NCI-H1417 (cell line): ENCODE measurements at places on chromosomes 7 and 10.

- DNase-seq: no peak
These were observed 1284.1 kb upstream of the AUTS2 start for GRCh38 chr7:68314208-68314607.

GRCh38 chr10:70562036-70562755 is 40.3 kb downstream of the PRF1 start:
- DNase-seq: no peak

- no peak for DNase-seq
These were observed 205.2 kb upstream of the SVIL start for GRCh38 chr10:29839826-29840515.

DNA sequence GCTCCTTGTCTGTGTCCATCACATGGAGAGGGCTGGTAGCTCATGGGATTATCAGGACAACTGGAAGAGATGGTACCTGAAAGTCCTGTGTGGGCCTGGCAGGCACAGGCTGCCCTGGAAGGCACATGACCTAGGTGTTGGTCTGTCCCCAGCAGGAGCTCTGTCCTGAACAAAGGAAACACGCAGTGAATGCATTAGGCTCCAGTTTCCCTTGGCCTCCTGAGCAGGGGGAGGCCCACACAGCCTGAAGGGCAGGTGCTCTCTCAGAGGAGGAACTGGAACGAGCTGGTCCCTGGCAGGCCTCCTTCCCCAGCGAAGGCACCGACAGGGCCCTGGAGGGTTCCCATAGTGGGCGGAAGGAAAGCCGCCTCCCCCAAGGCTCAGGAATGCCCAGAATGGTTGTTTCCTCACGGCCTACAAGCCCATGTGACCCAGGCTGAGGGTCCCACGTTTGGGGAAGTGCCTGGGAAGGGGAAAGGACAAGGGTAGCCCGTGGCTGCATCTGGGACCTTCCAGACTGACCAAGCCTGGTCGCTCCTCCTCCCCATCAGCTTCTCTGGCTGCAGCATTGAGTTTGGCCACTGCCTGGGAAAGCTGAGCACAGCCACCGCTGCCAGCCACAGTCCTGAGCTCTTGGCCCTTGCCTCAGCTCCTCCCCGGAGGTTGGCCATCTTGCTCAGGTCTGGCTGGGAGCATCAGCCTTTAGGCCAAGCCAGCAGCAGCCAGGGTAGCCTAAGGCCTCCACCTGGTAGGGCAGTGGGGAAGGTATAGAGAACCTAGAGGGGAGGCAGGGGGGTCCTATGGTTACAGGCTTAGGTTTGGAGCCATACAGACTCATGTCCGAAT is 21.8 kb downstream of the CXCL12 start:
- DNase-seq: no peak

DNA sequence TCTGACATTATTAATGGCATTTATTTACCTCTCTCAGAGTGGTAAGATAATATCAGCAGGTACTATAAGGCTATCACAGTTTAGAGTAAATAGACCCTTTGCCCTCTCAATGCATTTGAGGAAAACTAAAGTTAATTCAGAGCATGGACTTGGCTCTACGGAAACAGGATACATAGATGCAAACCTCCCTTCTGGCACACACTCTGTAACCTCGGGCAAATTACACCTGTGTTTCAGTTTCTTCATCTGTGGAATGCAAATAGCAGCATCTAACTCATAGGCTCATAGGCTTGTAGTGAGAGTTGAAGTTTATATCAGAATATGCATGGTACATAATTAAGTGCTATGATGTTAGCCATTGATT is 5.6 kb downstream of the RAPGEF5 start:
- no peak for DNase-seq

- DNase-seq: no peak
These were observed 104.2 kb downstream of the KIF20B start for GRCh38 chr10:89805599-89806013.

DNA sequence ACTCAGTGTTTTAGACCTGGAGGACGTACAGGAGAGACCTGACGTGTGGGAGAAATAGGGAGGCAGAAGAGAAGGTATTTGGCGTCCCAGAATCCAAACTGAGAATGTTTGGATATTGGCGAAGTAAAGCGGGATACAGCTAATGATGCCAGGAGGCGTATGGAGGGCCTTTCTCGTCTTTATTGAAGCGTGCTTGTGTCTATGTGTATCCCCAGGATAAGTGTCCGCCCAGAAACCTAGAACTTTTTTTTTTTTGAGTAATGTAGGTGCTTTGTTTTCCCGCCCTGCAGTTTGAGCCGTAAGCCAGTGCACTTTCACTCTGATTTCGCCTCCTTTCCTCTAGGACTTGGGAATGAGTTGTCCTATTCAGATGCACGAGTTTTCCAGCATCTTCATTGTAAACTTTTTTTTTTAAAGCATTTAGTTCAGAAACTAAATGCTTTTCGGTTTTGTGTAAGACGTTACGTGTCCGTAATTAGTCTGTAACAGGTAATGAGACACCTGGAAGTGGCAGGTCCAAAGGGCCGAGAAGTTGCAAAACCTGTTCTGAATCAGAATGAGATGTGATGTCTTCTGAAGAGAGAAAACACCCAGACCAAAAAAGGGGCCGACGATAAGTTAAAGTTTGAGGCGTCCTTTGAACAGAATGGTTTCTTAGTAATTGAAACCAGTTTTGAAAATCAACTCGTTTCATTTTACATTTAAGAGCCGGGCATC is 746 bp downstream of the ARL5B start:
- peak; percentile 47 for DNase-seq

DNA sequence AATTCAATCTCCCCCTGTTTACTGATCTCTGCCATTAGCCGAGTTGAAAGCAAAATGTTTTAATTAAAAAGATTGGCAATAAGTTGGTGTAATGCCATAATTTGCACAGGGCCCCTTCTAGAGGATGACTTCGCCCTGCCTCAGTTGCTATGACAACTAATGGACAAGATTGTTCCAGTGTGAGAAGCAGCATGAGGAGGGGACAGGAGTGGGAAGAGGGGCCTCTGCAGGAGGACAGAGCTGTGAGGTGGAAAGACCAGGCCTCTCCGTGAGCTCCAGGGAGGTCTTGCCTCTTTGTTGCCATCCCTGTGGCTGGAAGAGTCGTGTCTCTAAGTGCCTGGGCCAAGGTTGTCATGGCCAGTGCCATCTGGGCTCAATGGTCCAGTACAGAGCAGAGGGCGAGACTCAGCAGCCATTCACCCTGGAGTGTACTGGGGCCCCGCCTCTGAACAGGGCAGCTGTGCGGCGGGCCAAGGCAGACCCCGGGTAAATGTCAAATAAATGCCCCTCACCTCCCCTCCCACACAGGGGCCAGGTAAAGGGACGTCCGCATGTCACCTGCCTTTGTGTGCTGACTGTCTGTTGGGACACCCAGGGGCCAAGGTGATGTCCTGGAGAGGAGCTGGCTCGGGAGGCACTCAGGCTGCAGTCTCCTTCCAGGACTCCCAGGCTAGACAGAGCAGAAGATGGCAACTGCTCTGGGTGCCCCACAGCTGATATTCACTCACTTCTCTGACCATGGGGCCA is 97.0 kb upstream of the RET start:
- peak; percentile 86 for DNase-seq

- DNase-seq: peak; percentile 75
These were observed 235.1 kb downstream of the FOXP2 start for GRCh38 chr7:114649689-114650088.

DNA sequence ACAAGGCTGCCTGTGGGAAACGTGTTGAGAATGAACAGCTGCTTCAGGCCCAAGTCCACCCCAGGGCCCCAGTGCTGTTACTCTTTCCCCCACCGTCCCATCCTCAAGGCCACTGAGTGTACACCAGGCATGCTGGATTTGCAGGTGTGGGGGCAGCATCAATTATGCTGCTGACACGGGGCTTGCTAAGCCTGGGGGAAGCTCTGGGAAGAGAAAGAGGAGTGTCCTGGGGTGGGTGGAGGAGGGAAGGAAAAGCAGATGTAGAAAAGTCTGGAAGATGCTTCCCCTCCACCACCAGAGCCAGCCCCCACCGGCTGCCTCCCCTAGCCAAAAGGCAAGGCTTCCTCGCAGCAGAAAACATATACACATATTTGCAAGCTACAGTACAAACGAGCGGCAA is 153.9 kb downstream of the CDH23 start:
- no peak for DNase-seq

DNA sequence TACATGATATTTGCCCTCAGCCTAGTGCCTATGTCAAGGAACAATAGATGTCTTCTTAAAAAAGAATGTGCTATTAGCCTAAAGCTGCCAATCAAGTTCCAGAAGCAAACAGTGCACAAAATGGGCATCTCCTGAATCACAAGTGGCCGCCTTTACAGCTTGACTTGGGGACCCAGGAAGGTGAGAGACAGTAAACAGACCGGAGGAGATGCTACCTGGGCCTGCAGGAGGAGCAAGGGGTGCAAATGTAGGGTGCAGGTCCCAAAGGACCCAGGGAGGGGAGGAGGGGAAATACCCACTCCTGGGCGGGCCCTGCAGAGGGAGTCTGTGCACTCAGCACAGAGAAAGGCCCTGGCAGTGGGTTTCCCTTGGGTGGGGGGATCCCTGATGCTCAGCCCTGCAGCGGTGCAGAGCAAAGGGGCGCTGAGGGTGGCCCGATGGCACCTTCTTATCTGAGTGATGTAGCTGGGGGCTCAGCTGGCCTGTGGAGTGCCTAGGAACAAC is 147.7 kb downstream of the WDR11 start:
- no peak for DNase-seq

DNA sequence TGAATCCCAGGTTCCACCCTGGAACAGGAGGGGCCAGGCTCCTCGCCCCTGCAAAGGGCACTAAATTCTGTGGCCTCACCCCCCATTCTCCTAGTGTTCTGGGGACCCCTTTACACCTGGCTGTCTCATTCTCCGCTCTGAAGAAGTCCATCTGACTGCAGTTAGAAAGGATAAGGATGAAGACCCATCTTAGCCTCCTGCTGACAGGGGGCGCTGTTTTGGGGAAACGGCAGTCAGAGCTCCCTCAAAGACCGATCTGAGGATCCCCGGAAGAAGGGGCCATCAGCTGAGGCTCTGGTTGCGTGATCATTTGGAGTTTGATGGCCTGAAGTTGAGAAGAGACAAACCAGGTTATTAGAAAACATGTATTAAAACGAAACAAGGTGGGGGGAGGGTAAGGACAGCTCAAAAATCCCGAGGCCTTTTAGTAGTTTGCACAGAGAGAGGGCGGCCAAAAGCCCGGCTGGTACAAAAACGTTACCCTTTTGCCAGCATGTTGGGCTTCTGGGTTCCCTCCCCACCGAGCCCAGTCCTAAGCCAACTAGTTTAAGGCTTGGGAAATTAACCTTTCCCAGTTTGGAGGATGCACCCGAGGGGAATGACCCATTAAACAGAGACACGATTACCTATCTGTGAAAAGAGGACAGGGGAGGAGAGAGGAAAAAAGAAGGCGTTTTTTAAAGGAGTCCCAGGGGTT is 102.8 kb downstream of the CHN2 start:
- DNase-seq: no peak

DNA sequence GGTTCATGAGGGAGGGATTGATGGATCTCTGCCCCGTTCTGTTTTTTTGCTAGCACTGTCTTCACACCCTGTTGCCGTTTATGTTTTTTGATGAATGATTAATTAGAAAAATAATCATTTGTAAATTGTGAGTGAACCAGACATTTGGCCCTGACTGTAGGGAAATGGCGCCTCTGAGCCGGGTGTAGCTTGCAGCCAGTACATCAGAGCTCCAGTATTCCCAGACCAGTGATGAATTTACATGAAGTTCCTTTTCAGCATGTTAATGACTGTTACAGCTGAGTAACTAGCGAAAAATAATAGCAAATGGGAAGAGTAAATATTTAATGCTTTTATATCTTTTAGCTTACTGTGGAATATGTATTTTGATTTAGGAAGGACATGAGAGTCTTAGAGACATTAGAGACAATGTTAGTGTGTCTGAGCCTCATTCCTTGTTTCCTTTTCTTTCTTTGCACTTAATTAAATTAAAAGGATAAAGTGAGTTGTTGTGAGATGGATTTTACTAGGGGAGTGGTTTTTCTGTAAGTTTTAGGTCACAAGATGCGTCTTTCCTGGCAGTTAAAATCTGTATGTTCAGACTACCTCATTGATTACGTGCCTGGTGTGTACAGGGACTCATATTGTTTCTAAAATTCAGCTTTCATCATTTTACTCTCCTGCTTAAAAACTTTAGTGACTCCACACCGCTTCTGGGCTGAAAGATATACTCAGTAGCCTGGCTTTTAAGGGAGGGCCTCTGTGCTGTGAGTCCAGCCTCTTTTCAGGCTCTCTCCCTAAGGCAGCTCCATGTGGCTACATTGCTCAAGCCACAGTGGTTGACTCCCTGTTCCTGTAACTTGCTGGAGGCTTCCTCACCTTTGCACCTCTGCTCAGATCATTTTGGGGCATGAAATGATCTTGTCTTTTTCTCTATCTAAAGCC is 86.4 kb downstream of the AUTS2 start:
- no peak for DNase-seq

GRCh38 chr10:122225330-122225729 is 45.8 kb upstream of the BTBD16 start:
- no peak for DNase-seq

DNA sequence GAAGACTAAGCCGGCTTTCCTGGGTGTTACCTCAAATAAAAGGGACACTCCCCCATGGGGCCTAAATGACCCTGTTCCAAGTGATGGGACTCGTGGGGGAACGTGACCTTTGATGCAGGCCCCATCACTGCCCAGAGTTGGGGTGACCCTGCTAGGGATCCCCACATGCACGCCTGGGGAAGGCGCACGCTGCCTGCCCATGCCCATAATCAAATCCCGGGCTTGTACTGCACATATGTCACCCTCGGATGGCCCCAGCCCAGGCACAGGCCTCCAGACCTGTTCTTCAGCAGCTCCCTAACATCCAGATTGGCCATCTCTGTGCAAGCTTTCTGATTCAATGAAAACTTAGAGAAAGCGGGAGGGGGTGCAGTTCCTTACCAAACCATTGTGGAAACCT is 14.7 kb downstream of the EBF3 start:
- DNase-seq: no peak

DNA sequence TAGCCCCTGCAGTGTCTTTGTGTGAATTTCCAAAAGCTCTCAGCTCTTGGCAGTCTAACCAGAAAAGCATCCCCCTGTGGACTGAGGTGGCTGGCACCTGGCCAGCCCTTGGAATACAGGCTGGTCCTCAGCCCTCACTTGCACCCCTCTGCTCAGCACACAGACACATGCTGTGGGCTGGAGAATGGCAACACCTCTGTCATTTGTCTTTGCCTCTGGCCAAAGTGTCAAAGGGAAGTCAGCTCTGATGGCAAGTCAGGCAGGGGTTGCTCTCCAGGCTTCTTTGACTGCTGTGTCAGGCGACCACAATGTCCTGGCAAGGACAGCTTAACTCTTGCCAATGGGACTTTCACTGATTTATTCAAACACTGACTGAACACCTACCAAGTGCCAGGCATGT is 724.8 kb downstream of the INHBA start:
- DNase-seq: no peak

DNA sequence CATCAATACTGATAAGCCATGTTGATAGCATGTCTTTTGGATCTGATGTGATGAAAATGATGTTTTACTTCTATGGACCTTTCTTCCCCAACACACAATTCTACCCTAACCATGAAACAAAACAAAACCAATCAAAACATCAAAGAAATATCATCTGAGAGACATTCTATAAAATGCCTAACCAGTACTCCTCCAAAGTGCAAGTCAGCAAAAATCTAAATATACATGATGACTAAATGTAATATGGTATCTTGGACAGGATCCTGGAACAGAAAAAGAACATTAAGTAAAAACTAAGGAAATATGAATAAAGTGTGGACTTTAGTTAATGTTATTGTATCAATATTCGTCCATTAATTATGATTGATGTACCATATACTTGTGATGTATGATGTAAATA is 625.1 kb downstream of the MAGI2 start:
- no peak for DNase-seq
